ENCODE measurements at places on chromosomes 4 and X.

DNA sequence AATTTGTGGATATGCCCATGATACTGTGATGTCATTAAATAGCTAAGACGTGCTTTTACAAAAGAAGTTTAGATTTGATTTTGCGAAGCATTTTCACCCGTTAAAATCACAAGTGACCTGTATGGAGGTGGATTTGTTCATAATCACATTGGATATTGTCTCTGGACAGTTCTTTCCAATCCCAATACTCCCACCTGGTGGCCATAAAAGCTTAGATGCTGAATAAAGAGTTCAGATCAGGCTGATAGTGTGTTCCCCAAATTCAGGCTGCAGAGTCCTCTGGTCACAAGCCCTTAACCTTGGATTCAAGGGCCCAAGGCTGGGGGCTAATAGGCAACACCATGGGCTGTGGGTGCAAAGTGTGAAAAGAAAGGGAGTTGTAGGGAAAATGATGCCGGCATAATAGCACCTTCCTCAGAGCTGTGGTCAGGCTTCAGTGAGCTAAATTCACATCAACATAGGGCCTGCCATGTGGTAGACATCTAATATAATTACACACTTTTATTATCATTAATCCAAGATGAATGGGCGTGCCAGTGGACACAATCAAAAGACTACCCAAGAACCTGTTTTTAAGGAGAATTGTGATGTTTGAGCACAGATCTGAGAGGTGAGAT lies 28.1 kb downstream of the SMIM43 start:
- no peak for DNase-seq

DNA sequence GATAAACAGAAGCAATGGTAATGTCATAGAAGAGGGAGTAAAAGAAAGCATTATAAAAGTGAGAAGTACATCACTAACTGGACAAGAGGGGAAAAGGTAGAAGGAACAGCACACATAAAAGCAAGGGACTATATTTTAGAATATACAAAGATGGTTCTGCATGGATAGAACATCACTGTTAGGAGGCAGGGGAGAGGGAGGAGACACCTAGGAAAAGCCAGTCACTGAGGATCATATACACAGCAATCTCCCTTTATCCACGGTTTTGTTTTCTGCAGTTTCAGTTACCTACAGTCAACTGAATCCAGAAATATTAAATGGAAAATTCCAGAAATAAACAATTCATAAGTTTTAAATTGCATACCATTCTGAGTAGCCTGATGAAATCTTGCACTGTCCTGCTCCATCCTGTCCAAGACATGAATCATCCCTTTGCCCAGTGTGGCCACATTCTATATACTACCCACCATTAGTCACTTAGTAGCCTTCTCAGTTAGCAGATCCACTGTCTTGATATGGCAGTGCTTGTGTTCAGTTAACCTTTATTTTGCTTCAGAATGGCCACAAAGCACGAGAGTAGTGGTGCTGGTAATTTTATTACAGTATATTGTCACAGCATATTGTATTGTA lies 74.2 kb downstream of the PPA2 start:
- no peak for DNase-seq

- no peak for DNase-seq
These were observed 351.4 kb downstream of the PTTG2 start for GRCh38 chr4:38311495-38312126.

DNA sequence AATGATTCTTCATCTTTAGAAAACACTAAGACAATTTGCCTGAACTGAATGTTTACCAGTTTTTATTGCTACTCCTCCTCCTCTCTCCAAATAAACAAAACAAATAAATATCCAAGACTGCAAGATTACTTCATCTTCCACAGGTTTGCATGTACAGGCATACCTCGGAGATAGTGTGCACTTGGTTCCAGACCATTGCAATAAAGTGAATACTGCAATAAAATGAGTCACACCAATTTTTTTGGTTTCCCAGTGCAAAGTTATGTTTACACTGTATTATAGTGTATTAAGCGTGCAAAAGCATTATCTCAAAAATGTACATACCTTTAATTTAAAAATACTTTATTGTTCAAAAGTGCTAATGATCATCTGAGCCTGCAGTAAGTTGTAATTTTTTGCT lies 53.3 kb downstream of the FBXL5 start:
- no peak for DNase-seq

GRCh38 chrX:64792598-64793337 lies 183.5 kb downstream of the ZC4H2 start:
- DNase-seq: no peak

GRCh38 chr4:1055721-1056590 lies 44.5 kb downstream of the FGFRL1 start:
- DNase-seq: no peak

DNA sequence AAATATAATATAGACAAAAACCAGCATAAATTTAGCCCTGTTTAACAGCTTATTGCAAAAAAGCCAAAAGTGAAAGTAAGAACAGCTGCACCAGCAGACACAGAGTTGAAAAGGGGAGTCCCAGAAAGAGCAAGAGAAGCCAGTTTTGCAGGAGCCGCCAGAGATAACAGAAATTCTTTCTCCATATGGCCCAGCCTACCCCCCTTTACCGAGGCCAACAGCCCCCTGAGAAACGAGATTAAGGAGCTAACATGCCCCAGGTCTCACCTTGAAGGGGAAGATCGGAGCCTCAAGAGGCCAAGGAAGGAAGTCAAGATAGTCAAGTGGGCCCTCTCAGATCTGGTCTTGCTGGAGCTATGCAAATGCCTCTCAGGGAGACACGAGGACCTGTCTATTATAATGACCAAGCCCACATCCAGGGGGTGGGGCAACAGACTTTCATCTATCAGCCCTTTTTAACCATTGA lies 4.8 kb downstream of the ACOX3 start:
- no peak for DNase-seq

- no peak for DNase-seq
These were observed 8.7 kb downstream of the SHROOM4 start for GRCh38 chrX:50805276-50805675.

- no peak for DNase-seq
These were observed 74.6 kb downstream of the CC2D2A start for GRCh38 chr4:15544248-15544729.

- no peak for DNase-seq
These were observed 1.1 kb downstream of the ARHGAP36 start for GRCh38 chrX:131059246-131059645.

GRCh38 chr4:25900310-25900709 lies 13.7 kb upstream of the SMIM20 start:
- no peak for DNase-seq

DNA sequence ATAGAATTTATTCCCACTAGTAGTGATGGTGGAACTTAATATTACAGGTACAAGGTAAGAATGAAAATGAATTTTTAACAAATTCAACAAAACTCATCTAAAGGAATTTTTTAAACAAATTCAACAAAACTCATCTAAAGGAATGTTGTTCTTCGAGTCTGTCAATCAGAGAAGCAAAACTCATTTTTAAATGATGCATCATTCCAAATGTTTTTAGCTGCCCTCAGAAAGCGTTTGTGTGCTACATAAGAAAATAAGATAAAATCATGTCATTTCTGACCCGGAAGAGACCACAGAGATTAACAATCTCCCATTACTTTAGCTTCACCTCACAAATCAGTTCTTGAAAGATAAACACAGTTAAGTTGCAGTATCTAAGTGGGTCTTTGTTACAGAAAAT lies 129.4 kb downstream of the REELD1 start:
- DNase-seq: no peak

DNA sequence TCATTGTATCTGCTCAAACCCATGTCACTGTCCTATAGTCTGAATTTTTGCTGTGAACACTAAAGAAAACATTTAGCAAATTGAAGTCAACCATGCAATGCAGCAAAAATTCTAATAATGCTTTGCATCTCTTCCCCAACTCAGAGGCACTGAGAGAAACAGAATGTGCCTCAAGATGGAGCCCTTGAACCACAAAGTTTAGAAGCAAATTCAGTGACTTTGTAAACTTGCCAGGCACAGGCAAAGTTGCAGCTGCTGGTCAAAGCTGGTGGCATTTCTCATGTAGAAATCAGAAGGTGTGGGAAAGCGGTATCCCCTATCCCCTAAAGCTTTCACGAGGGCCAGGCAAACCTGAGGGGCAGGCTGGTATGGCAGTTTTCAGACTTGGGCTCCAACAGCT lies 121.7 kb upstream of the DIPK2B start:
- no peak for DNase-seq

DNA sequence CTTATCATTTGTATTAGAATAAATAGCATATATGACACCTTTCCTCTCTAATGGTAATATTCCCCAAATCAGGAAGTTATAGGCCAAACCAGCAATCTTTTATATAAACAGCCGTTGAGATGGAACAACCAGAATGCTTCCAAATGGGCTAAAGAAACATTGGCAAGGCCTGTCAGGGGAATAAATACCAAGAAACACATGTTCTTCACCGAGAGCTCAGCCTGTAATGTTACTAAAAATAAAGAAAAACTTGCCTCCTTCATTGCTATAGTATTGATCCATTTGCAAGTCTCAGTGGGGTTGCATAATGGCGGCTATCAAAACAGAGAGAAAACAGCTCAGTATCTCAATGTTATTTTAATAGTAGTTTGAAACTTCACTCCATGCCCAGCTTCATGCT lies 104.9 kb downstream of the FAM13A start:
- no peak for DNase-seq

DNA sequence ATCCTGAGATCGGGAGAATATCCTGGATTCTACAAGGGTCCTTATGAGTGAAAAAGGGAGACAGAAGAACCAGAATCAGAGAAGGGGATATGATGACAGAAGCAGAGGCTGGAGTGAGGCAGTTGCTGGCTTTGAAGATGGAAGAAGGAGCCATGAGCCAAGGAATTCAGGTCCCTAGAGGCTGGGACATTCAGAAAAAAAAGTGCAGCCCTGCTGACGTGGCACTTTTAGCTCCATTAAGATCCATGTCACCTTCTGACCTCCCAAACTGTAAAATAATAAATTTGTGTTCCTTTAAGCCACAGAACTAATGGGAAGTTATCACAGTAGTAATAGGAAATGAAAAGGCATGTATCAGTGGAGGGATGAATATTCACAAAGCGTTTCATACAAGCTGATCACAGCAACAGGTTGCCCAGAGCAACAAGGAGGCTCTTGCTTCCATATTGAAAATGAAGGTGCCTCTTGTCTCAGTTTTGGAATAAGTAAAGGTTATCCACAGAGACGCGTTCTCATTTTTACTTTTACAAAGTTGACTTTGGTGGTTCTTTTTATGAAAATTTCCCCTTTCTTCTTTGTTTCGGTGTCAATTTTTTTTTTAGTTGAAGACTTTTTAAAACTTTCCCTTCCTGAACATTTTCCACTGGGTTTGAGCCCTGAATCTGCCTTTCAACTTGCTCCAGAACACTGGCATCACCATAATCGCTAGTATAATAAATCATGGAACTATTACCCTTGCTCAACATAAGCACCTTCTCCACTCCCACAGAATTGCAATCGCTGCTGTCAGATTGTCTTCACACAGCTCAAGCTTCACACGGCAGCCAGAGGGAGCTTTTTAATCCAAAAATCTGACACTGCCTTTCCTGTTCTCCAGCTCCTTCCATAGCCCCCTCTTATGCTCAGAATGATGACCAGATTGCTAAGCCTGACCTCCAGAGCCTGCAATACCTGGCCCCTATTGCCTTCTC lies 127.6 kb upstream of the RBPJ start:
- no peak for DNase-seq

- DNase-seq: no peak
These were observed 139.6 kb downstream of the CRLF2 start for GRCh38 chrX:1072637-1073377.

GRCh38 chr4:2248044-2248780 lies 6.3 kb upstream of the HAUS3 start:
- no peak for DNase-seq

DNA sequence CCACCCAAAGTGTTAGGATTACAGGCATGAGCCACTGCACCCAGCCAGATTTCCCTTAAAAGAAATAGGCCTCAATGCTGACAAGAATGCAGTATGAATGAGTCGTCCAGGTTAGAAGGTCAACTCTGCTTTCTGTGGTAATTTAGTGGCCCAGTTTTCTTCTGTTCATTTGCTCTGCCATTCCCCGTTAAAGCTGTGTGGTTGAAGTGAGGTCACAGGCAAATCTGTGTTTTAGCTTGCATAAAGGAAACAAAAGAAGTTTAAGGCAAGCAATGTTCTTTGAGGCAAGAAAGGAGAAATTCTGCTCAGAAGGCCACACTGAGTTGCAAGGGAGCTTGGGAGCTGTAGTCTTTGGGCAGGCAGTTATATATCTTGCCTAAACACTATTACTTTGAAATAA lies 176.8 kb downstream of the LARP7 start:
- DNase-seq: no peak

DNA sequence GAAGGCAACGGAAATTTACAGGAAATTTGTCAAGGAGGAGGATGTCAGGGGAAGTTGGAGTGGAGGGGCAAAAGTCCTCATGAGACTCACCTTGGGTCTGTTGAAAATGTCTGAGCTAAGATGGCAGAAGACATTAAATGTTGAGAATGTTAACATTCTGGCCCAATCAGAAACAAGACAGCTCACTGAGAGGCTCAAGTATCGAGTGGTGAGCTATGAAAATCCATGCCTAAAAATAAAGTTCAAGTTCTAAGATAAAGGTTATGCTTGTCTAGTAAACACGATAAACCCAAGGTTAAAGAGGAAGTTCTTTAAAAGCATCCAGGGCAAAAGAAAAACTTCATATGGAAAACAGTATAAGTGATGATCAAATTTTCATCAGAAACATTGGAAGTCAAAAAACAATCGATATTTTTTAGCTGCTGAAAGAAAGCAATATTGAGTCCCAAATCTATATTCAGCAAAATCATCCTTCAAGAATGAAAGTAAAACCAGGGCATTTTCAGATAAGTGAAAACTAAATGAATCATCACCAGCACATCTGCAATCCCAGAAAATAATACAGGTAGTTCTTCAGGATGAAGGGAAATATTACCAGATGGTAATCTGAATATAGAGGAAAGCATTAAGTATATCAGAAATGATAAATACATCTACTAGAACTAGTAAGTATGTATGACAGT lies 462.4 kb downstream of the TLL1 start:
- DNase-seq: no peak

DNA sequence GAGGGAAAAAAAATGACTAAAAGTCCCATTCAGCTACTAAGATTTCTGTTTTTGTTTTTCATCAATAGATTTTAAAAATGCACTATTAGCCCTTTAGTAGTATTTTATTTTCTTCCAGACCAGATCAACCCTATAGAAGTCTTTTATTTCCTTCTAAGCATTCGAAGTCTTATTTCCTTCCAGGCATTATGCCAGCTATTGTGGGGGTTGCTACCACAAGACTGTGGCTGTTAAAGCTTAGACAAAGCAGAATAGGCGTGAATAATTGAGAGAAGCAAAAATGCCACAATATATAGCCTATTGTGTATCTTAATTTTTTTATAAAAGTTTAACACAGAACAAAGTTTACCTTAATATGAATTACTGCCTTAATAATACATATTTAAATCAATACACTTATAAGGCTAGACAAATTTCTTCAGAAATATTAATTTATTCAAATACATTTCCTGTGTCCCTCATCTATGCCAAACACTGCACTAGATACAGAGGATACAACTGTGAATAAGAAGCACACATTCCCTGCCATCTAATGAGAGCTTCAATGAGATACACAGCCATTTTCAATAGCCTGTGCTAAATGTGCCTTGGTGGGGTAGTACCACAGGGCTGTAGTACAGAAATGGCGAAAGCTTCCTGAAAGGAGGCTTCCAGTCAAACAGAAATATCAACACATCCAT lies 33.1 kb downstream of the SLC10A7 start:
- DNase-seq: no peak

Measured in vagina (tissue), 2 donors.